Activated T-helper 1 cell treated with Interleukin-2 at 50 U/mL for 16 hours (primary cell): ENCODE measurements at places on chromosomes 1 and 21.

GRCh38 chr1:234913771-234914170, 214.9 kb downstream of the TOMM20 start:
- no peak for DNase-seq

- no peak for DNase-seq
Observed at GRCh38 chr21:29172282-29172681, 41.8 kb downstream of the MAP3K7CL start.

- DNase-seq, result no peak
Observed at GRCh38 chr21:38297871-38298270, 41.1 kb downstream of the KCNJ15 start.

DNA sequence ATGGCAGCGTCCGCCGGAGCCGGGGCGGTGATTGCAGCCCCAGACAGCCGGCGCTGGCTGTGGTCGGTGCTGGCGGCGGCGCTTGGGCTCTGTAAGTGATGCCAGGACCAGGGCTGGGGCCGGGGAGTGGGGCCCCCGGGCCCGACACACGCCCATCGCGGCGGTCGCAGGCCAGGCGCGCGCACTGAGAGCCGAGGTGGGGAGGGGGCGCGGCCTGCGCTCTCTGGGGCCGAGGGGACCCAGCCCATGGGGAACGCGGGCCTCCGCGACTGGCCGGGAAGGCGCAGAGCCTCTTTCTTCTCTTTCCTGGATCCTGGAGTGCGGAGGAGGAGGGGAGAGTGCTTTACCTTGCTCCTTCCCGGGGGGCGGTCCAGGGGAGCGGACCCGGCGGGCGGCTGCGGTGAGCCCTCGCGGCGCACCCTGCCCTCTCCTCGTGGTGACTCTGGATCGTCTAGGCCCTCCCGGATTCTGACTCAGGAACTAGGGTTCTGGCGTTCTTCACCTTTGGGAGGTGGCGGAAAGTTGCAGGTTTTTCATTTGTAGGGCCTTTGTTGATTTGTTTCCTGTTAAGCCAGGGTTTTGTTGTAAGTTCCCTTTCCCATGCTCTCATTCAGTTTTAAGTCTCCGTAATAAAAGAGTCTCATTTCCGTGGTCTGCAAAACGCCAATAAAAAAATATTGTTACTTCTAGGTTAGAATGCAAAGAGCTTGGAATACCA, 529 bp downstream of the MPZL1 start:
- no peak for DNase-seq

DNA sequence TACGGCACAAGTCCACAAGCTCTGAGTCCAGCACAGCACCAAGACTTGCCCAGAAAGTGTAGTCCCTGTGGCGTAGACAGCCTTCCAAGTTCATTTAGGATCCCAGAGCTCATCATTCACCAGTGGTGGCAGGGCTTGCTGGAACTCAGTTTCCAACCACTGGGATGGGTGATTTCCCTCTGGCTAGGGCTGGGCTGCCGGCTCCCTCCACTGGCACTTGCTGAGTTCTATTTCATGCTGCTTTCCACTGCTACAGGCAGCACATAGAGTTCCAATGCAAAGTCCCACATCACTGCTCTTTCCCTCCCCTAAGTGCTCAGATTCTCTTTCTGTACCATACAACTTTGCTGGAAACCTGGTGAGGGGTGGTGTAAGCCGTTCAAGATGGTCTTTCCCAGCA, 510.3 kb upstream of the TMPRSS15 start:
- DNase-seq, result no peak
